Activated naive CD4-positive, alpha-beta T cell (primary cell): ENCODE measurements at places on chromosomes 5 and 9.

GRCh38 chr5:168826246-168826725, 247.1 kb upstream of the PANK3 start:
- DNase-seq = no peak

DNA sequence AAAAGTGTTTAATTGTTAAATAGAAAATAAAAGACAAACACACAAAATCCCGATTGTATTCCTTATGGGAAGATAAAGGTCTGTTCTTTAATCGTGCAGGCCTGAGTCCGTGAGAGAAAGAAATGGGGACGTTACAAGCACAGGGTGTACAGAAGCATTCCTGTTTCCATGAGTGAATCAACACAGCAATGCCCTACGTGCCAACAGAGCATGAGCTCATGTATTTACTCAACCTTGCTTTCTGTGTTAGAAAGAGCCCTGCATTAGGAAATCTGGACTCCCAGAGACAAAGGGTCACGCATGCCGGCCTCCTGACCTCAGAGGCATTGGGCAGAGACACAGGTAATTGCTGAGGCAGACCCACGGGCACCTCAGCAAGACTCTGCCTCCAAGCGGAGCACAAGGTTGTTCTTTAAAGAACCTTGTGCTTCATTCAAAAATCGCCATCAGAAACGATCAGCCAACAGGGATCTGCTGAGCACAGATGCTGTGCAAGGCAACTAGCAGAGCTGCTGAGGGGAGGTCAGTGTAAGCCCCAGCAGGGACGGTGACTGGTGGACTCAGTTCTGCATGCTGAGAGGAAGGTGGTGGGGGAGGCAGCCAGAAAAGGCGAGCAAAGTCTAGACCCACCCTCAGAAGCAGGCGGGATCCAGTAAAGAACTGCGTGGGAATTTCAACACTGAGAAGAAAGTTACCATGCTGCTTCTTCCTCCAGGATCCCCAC, 101.0 kb downstream of the TLE1 start:
- no peak for DNase-seq

- DNase-seq = no peak
These were observed 415.4 kb downstream of the CDH9 start for GRCh38 chr5:26622947-26623346.

GRCh38 chr9:76887003-76887821, 18.7 kb downstream of the PRUNE2 start:
- no peak for DNase-seq

DNA sequence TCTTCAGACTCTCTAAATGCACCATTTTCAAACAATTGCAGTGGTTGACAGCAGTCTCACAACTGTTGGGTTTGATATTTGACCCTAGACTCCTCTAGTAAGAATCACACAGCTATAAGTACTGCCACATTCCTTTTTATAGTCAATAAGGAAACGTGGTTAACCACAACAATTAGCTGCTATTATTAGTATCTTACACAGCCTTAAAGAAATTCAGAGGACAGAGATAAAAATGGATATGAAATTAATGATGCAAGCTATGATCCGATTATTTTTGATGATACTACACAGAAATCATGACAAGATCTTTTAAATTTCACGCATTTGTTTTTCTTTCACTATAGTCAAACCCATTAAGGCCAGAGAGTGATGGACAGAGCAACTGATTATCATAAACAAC, 288.6 kb upstream of the C9orf72 start:
- no peak for DNase-seq

DNA sequence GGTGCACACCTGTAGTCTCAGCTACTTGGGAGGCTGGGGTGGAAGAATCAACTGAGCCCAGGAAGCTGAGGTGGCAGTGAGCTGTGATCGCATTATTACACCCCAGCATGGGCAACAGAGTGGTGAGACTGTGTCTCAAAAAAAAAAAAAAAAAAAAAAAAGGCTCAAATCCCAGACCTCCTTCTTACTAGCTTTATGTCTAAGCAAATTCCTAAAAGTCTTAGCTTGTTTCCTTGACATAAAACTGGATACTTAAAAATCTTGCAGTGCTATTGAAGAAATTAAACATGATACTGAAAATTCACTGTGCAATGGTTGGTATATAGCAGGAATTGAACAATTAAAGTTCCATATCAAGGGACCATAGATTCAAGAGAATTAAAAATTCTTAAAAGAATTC, 45.0 kb downstream of the PCDHGC5 start:
- DNase-seq = no peak

DNA sequence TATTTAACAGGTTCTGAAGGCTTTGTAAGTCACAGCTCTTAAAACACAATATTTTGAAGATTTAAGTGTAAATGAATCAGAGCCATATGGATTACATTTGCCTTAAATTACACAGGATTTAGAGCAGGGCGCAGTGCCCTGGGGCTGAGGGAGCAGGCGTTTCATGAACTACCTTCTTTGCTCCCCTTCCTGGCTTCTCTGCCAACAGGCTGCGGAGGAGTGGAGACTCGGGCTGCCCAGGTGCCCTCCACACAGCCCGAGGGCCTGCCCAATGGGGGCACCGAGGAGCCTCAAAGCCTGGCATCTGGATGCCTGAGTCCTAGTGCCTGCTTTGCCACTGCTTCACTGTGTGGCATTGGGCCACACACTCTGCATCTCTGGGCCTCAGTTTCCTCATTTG, 90.6 kb upstream of the HAND1 start:
- no peak for DNase-seq

DNA sequence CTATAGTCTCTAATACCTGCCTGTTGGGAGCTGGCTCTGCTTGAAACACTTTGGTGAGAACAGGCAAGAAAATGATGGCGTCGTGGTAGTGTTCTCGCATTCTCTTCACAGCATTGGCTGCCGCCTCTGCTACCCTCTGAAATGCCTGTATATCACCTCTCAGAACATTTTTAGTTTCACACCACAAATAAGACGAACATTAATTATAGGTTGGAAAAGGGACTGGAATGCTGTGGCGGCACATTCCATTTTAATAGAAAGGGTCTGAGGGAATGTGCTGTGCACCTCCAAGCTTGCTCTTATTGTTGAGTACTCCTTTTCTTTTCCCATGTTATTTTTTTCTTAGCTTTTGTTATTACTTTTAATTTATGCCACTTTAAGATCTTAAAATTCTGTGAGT, 134.6 kb upstream of the HMHB1 start:
- no peak for DNase-seq

GRCh38 chr9:106707738-106708474, 155.1 kb upstream of the ZNF462 start:
- no peak for DNase-seq
